ENCODE measurements at places on chromosomes 13 and 19.

DNA sequence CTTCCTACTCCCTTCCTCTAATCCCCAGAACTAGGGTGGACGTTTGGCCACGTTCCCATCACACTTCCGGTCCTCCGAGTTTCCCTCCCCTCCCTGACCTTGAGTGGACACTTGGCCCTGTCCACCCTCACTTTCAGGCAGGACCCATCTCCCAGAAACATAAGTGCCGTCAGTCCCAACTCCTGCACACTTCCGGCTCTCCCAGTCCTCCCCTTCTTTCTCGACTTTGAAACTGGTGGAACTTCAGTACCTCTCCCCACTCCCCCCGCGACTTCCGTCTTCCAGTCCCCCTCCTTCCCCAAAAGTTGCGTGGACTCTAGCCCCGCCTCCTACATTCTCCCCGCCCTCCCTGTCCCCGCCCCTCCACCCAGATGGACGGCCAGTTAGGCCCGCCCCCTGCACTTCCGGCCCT, 278 bp upstream of the ZNF274 start:
- peak; percentile 97 for DNase-seq

GRCh38 chr19:56097776-56098175, 23.3 kb downstream of the ZNF787 start:
- no peak for DNase-seq

DNA sequence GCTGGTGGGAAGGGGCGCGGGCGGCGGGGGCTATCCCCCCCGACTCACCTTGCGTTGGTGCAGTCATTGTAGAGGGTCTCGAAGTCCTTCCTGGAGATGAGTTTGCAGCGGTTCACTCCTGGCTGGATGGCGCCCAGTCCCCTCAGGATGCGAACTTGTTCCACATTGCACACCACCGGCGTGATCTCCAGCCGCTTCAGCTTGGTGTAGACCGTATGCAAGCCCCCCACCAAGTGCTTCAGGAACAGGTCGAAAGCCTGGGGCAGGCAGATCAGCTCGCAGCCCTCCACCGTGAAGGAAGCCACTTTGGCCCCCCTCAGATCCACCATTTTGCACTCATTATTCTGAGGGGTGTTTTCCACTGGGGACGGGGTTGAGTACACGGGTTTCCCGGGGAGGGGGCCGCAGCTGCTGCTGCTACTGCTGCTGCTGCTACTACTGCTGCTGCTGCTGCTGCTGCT, 1.1 kb downstream of the DACH1 start:
- peak; percentile 44 for DNase-seq

DNA sequence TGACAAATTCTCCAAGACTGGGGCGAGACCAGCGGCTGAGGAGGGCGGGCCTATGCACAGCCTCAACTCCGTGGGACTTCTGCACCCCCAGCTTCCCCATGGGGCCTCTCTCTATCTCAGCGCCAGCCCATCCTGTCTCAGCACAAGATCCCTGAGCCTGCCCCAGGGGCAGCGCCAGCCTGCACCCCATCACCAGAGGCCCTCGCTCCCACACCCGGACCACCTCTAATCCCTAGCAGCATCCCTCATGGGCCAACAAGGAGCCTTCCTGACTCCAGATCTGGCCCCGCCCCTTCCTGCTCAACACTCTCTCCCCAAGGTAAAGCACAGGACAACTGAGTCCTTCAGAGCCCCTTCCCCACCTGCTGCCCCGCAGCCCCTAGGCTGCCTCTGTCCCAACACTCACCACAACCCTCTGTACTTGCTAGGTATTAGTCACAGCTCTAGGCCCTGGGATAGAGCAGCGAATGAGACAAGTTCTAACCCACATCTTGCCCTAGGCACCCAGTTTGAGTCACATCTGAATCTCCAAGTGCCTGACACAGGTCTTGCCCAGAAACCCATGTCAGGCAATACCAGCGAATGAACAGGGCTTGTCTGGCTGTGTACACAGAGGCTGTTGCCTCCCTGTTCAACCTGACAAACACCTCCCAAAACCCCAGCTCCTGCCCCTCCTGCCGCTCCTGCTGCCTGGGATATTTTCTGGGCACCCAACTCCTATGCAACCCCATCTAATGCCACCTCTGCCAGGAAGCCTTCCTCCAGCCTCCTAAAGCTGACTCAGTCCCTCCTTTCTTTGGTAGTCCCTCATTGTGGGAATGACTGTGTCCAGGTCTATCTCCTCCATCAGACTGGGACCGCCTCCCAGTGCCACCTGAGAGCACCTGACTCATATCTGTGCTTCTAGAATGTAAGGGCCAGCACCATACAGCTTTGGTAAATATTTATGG, 18.6 kb downstream of the GRIK5 start:
- no peak for DNase-seq

- no peak for DNase-seq
Measured at GRCh38 chr19:16133818-16134217, 9.7 kb upstream of the HSH2D start.

DNA sequence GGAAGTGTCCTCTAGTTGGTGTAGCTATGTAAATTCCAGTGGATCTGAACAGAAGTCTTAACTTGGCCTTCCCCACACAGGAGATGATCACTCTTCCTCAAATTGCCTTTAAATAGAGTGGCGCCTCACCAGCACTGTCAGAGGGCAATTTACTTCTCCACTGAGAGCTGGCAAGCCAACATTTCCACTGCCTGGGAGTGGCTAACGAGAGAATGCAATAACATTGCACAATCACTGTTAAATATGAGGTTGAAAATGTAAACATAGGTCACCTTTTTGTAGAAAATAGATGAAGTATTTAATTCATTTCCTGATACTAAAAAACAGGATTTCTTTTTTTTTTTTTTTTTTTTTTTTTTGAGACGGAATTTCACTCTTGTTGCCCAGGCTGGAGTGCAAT, 55.4 kb upstream of the UBL3 start:
- peak; percentile 93 for DNase-seq

DNA sequence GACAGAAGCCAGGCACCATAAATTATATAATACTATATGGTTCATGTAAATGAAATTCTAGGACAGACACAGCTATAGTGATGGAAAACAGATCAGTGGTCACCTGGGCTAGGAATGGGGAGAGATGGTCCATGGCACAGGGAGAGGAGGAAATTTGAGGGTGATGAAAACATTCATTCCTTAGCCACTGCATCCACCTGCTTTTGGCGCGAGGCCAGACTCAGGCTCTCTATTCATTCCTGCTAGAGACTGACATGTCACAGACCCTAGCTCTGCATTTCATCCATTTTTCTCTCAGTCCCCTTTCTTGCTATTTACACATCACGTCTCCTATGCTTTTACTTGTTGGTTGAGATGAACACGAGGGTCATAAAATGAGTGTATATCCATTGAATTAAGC, 628.3 kb upstream of the SLC10A2 start:
- DNase-seq = no peak

DNA sequence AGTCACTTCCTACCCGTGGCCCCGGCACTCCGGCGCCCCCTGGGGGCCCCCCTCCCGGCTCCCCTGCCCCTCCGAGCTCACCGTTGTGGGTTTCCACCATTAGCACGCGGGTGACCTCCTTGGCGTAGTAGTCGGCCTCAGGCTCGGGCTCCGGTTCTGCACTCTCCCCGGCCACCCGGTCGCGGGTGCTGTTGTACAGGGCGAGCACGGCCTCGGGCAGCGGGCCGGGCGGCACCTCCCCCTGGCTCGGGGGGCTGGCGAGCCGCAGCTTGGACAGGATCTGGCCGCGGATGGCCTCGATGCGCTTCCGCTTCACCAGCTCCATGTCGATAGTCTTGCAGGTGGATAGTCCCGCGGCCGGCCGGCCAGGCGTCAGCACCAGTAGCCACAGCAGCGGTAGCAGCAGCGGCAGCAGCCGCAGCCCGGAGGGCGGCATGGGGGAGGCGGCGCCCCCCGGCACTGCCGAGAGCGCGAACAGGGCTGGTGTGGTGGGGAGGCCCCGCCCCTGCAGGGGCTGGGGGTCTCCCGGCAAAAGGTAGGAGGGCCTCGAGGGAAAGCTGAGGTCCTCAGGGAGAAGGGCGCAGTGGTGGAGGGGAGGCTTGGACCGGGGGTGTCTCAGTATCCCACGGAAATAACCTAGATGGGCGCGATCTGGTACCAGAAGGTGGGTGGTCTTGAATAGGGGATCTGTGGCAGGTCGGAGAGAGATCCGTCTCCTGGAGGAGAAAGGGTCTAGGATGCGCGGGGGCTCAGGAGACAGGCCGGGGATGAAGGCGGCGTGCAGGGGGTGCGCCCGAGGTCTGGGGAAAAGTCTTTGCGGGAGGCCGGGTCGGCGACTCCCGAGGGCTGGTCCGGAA, 885 bp downstream of the TGFB1 start:
- peak; percentile 82 for DNase-seq

DNA sequence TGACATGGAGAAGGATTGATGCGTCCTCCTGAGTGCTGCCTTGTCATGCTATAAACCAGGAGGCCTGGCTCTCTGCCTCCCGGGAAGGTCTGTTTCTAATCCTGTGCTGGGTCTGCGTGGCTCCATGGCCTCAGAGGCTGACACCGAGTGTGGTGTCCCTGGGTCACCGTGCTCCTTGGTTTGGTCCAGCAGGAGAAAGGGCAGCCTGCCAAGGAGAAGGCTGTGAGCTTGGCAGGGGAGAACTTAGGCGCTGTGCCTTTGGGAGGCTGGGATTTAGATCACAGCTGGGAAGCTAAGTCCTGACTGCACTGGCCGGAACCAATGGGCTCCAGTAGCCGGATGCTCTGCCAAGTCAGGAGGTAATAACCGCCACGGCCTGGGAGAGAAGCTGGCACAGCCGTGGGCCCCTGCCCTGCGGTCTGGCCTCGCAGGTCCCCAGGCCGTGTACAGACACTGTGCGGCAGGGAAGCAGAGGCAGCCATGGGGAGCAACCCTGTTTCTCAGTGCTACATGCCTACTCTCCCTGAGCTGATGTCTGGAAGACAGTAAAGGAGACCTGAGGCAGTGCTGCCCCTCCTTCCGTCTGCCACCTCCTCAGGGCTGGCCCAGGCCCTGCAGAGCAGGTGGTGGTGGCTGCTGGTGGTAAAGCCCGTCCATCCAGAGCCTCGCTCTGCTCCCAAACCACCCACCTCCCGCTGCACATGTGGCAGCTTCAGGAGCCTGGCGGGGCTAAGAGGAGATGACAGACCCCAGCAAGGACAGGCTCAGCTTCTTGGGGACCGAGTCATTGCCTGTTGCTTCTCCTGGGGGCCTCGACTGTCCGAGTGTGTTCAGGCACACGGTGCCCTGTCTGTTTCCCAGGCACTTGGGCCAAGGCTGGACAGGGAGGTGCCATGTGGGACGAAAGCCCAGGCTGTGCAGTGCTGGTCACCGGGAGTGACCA, 44.9 kb downstream of the C13orf46 start:
- DNase-seq = no peak

DNA sequence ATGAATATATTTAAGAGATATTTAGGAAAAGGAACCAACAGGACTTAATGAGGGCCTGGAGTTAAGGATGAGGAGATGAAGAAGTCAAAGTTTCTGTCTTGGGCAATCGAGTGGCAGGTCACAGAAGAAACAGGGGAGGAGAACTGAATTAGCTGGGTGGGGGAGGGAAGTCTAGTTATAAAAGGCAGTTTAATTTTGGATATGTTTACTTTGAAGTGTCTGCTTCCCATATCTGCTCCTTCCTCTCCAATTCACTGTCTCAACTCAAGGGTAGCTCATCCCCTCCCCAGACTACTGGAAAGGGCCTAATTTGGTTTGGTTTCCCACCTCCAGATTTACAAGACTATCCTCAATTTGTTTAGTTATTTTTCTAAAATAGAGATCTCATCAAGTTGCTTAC, 195.9 kb downstream of the VWA8 start:
- no peak for DNase-seq

- DNase-seq = no peak
Measured at GRCh38 chr13:107834717-107835116, 380.6 kb downstream of the LIG4 start.

- no peak for DNase-seq
Measured at GRCh38 chr13:60351326-60351725, 45.7 kb upstream of the TDRD3 start.

GRCh38 chr13:107079423-107080049, 511.6 kb upstream of the ARGLU1 start:
- DNase-seq = no peak

DNA sequence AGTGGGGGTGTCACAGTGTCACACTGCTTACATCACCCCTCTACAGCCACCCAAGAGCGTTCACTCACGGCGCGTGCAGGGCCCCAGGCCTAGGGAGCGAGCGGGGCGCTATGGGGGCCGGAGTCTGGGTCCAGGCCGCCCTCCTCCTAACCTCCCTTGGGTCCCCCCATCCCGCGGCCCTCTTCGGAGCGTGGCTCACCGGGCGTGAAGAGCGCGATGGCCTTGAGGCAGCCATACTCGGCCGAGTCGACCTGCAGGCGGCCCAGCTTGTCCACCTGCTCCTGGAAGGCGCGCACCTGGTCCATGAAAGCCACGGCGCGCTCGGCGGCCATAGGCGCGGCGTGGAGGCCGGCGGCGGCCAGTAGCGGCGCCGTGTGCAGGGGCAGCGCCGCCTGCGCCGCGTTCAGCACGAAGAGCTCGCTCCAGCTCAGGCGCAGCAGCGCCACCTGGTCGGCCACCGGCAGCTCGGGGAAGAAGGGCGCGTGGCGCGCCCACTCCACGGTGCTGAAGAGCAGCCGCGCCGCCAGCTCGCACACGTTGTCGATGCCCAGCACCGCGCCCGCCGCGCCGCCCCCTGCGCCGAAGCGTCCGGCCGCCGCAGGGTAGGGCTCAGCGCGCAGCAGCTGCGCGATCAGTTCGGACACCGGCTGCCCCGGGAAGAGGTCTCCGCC, 9.4 kb downstream of the OCEL1 start:
- peak; percentile 35 for DNase-seq

GRCh38 chr13:109809216-109809932, 23.0 kb upstream of the IRS2 start:
- no peak for DNase-seq

GRCh38 chr19:36041831-36042230, 9.2 kb upstream of the CLIP3 start:
- DNase-seq = peak; percentile 15

DNA sequence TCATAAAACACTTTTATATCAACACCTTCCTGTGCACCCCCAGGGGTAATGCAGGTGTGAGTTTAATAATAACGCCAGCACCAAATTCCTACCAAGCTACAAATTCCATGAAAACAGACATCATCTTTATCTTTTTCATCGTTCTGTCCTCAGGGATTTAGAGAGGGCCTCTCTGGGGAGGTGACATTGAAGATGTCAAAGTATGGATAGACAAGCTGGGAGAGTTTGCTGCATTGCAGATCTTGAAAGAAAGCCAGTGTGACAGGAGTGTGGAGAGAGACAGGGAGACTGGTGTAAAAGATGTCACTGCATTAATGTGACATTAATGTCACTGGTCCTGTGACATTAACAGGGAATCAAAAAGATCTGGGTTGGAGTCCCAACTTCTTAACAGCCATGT, 10.1 kb downstream of the CACNG6 start:
- DNase-seq = no peak

DNA sequence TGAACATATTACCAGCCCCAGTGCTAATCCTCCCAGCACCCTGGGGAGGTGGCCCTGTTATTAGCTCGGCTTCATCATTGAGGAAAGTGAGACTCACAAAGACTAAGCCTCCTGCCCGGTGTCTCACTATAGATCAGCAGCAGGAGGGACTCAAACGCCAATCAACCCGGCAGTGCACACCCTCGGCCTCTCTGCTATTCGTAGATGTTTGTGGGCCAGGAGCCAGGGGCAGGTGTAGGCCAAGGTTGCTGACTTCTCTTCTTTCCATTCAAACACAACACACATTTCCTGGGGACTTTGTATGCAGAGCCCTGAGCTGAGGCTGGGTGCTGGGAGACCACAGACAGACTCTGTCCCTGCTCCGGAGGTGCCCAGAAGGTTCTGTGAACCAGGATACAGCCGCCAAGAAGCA, 9.4 kb upstream of the SBK3 start:
- no peak for DNase-seq

Measured in HL-60 (cell line).